ENCODE measurements at places on chromosomes 6 and 20.

- no peak for DNase-seq
Measured at GRCh38 chr20:3164763-3165410, 5.2 kb upstream of the FASTKD5 start.

- no peak for DNase-seq
Measured at GRCh38 chr20:45136911-45137310, 12.6 kb upstream of the WFDC12 start.

DNA sequence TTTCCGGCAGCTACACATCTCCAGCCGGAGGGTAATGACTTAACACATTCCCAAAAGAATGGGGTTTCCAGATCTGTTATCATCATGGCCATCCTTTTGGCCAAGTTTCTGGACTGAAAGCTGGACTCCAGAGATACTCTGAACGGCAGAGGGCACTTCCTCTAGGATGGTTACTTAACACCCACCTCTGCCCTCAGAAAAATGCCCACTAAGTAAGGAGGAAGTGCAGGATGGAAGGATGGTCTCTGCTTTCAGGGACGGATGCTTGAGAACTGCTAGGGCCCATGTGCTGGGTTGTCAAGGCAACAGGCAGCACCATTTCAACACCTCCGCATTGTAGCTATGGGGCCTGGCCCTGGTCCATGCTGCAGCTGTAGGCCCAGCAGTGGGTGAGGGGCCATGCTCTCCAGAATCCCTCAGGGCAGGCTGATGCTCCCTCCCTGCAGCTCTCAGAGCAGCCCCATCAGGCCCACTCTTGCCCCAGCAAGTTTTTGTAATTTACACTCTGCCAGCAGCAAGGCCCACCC lies 16.5 kb upstream of the TGM3 start:
- no peak for DNase-seq

DNA sequence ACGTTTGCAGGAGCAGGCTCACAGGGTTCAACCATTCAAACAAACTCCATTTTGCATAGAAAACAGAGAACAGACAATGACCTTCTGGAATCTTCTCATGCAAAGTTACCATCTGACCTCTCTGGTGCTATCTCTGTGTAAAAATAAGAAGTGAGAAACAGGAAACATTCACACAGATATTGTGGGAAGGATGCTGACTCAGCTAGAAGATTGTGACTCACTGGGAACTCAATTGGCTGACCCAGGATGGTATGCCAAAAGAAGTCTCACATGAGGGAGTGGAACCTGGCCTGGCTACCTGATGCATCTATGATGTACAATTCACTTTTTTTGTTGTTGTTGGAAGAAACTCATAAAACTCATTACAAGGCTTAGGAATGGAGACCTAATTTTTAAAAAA lies 61.1 kb upstream of the TBX18 start:
- no peak for DNase-seq

DNA sequence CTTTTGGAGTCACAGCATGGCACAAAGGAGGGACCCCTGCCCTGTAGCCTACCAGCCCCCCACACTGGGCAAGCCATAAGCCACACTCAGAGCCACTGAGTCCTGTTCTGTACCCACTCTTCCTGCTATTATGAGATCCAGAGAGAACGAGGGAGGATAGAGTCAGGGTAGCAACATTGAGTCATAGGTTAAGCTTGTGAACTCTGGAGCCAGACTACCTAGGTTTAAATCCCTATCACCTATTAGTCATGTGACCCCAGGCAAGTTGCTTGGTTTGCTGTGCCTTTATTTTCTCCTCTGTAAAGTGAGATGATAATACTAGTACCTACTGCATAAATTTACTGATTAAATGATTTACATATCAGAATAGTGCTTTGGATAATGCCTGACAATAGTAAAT lies 540 bp downstream of the CNBD2 start:
- no peak for DNase-seq

GRCh38 chr6:27873021-27873940 lies 38.9 kb downstream of the OR2B2 start:
- no peak for DNase-seq

GRCh38 chr6:111892431-111892830 lies 19.2 kb upstream of the FYN start:
- no peak for DNase-seq

- no peak for DNase-seq
Measured at GRCh38 chr6:126170978-126171382, 168.9 kb upstream of the CENPW start.

- DNase-seq: no peak
Measured at GRCh38 chr20:43824309-43825050, 90.2 kb upstream of the TOX2 start.

- no peak for DNase-seq
Measured at GRCh38 chr6:138442663-138443062, 38.6 kb downstream of the HEBP2 start.

GRCh38 chr20:12838261-12838866 lies 170.4 kb upstream of the SPTLC3 start:
- no peak for DNase-seq

DNA sequence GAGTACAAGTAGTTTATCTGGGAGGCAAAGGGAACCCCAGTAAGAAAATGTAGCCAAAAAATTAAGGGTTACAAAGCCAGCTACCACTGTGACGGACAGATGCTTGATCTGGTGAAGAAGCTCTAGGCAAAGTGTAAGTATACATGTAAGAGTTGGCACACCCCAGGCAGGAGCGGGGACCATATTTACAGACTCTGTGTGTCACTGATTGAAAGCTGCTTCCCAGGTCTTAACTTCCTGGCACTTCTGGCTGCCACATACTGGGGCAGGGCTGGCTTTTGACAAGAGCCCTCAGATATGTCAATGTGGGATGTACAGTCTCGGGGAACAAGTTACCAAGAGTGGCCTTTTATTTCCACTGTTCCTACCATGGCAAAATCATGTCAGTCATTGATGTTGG lies 48.0 kb upstream of the BCLAF1 start:
- DNase-seq: no peak

GRCh38 chr6:127587875-127588274 lies 10.9 kb downstream of the C6orf58 start:
- no peak for DNase-seq
